NCI-H2029 treated with DMSO at 0.1 percent for 48 hours (cell line): ENCODE measurements at places on chromosomes 16 and 17.
A peak's percentile ranks its signal among the peaks of the same experiment; 100 is the strongest.

DNA sequence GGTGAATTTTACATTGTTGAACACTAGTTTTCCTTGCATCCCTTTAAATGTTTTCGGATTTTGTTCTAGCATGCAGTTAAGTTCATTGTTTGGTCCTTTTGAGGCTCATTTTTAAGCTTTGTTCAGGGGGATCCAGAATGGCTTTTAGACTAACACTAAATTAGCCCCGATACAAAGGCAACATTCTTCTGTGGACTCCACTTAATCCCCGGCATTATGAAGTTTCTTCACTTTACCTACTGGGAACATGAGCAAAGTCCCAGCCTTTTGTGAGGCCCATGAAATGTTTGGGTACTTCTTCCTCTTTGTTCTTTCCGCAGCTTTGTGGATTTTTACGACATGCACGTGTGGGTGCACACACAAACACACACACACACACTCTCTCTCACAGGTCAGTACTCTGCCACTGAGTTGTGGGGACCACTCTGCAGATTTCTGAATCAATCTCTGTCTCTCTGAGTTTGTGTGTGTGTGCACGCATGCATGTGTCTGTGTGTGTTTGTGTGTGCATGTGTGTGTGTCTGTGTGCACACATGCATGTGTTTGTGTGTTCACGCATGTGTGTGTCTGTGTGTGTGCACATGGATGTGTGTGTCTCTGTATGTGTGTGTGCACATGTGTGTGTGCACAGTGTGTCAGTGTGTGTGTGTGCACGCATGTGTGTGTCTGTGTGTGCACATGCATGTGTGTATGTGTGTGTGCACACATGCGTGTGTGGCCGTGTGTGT, 240.4 kb upstream of the TNRC6C start:
- no peak for DNase-seq

DNA sequence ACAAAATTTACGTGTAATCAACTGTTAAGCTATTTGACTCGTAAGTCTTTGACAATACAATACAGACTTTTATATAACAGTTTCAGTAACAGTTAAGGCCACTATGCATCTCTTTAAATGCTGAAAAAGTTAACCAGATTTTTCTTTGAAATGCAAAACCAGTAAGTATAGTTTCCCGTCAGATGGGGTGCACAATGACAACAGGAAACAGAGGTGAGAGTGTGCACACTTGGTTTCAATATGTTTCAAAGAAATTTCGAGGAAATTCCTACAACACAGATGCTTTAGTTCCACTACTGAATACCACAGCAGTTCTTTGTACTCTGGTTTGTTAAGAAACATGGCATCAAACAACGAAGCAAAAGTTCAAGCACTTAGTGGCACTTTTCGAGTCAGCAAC, 48.4 kb downstream of the RNF157 start:
- DNase-seq: no peak

- DNase-seq: no peak
Observed at GRCh38 chr17:499951-500461, 147.4 kb upstream of the RPH3AL start.

- DNase-seq: no peak
Observed at GRCh38 chr16:30136971-30137605, 14.1 kb upstream of the MAPK3 start.

DNA sequence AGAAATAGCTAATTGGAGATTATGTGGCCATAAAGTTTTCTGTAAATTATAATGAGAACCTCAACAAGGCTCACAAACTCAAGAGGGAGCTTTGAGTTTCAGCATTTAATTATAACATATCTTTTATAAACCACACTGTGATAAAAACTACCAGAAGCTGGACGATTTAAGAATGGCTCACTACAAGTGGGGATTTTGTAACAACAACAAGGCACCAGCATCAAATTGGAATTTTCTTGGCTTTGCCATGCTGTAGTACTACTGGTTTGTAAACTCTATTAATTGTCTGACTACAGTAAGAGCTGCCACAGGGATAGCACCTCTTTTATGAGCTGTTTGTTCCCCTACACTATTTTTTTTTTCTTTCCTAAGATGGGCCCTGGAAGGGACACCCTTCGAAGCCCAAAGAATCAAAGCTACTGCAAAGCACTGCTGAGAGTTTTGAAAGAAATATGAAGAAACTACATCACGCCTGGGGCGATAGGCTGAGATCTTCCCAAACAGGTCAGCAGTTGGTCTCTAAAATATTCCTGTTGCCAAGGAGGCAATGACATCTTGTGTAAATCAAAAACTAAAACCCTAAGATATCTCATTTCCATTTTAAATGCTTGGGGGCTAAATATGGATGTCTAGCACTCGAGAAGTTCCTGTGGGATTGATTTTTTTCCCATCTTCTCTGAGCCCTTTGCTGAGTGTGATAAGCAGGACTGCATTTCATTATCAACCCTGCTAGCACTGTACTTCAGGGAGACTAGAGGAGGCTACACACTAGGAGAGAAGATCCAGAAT, 40.9 kb downstream of the SKAP1 start:
- DNase-seq: no peak

- DNase-seq: no peak
Observed at GRCh38 chr17:72657467-72658317, 434.8 kb downstream of the SLC39A11 start.

DNA sequence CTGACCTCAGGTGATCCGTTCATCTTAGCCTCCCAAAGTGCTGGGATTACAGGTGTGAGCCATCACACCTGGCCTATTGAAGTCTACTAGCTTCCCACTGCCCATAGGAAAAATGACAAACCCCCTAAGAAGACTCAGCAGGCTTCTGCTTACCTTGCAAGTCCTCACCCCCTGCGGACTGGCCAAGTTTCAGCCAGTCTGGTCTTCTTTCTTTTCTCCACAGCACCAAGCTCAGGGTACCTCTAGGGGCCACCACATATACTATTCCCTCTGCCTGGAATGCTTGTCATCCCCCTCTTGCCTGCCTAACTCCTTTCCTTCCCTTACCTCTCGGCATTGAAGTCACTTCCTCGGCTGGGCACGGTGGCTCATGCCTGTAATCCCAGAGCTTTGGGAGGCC, 31.2 kb downstream of the ABCC3 start:
- no peak for DNase-seq

DNA sequence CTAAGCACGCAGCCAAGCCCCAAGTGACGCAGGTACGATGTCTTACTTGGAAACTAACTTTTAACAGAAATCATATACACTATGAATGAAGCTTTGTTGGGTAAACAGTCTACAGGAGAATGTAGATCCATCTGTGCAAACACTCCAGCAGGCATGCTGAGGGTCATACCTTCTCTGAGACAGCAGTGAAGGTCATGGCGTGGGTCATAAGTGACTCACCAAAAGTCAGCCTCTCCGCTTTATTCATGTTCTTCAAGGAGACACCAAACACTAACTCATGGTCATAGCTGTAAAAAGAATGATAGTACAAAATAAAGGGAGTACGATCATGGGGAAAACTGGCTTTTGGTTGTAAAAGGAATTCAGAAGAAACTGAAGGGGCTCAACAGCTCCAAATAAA, 20.6 kb downstream of the BLMH start:
- DNase-seq: no peak

GRCh38 chr16:88855176-88855575, 1.6 kb downstream of the GALNS start:
- no peak for DNase-seq

- DNase-seq: peak; percentile 63
Observed at GRCh38 chr17:51948128-51948527, 210.4 kb downstream of the CA10 start.

- DNase-seq: no peak
Observed at GRCh38 chr17:40522250-40522960, 21.0 kb upstream of the TNS4 start.

GRCh38 chr17:30113213-30113612, 3.4 kb upstream of the NSRP1 start:
- peak; percentile 28 for DNase-seq
